GM13977 (cell line): ENCODE measurements at places on chromosomes 13 and 19.

- no peak for DNase-seq
These were observed 23.3 kb upstream of the GGACT start for GRCh38 chr13:100611678-100612492.

DNA sequence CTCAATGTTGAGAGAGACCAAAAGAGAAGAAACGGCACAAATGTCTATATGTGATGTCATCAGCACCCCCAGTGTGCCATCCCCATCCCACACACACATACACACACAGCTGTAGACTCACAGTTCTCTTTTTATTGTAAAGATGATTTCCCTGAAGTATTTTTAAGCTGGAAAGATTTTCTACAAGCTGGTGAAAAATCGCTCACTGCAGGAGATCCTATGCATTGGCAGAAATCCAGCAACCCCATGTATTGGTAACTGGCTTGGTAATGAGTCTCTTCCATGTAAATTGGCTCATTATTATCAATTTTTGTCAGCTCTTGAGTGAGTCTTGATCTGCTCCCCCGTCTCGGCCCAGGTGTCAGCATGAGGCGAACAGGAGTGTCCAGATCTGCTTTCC is 107.1 kb upstream of the UQCRFS1 start:
- DNase-seq, result no peak

GRCh38 chr13:112065867-112066623 is 904 bp upstream of the SOX1 start:
- peak; percentile 36 for DNase-seq

DNA sequence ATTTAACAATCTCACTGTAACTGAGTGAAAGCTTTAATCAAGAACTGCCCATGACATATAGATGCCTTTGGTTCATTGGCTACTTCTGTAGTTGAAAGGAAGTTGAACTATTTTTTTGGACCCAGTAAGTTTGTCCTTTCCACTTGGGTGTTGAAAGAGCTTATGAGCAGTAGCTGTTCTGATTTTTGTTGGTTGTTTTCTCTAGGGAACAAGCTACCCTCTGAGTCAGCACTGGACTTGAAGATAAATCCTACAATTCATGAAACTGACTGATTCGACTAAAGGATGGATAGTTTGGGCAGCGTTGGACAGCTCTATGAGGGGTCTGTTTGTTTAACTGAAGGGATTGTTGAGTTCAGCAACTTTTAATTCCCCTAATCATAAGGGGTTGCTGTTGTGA is 101.0 kb downstream of the PAN3 start:
- DNase-seq, result no peak
